ENCODE measurements at places on chromosomes 4 and X. TPM values are rescaled to one million over a fixed set of nuclear protein-coding genes. Genes with fewer than 3 reads are reported as not detected.

ANKRD50 gene
- 11.8 TPM for total RNA-seq

NAP1L2 gene
- total RNA-seq: 2.2 TPM

GRCh38 chr4:107592519-107592918, 127.5 kb downstream of the PAPSS1 start:
- DNase-seq: no peak

GRCh38 chr4:79185526-79186045, 140.3 kb downstream of the NAA11 start:
- DNase-seq: no peak

GRCh38 chrX:71256051-71256450, 2.1 kb upstream of the ZMYM3 start:
- DNase-seq: no peak

Data from left colon (tissue), 2 donors.